ENCODE measurements at places on chromosomes 3 and 15. TPM values are rescaled to one million over a fixed set of nuclear protein-coding genes. Genes with fewer than 3 reads are reported as not detected.

Gene HDC
- total RNA-seq = not detected

Gene CKMT1A
- total RNA-seq = not detected

Gene GOLGA8K
- total RNA-seq = 0.23 TPM

Gene GPR171
- total RNA-seq = not detected

Gene SIDT1
- not detected for total RNA-seq

Gene PRTG
- 0.70 TPM for total RNA-seq

Gene LTK
- not detected for total RNA-seq

Gene C2CD4B
- 0.68 TPM for total RNA-seq

Gene HYKK
- 0.70 TPM for total RNA-seq

Gene SENP8
- 1.5 TPM for total RNA-seq

Gene CNTN6
- total RNA-seq = not detected

Gene PPARG
- total RNA-seq = 27.5 TPM
